ENCODE measurements at places on chromosomes 7 and 10.

- DNase-seq, result no peak
Measured at GRCh38 chr10:3807928-3808496, 23.0 kb upstream of the KLF6 start.

DNA sequence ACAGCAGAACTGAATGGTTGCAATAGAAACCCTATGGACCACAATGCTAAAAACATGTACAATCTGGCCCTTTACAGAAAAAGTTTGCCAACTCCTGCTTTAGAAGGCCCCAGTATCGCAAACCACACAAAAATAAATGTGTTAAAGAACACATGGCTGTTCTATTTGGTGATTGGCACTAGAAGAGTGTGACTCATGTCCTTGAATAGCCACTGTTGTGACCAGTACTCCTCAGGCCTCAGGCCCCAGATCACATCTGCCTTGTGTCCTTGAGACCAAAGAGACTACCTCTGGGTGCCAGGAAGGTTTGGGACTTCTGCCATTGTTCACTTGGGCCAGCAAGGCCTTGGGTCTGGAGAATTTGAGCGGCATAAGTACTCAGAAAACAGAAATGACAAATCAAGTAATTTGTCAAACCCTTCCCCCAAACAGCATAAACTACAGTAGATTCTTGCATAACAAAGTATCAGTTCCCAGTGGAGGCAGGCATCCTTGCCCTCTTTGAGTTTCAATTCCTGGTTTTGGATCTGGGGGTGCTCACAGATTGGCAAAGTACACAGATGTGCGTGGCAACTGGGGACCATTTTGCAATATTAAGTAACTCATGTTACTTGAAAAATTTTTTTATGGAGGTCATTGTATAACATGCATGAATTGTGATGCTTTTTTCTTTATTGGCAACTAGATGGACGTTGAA, 50.2 kb downstream of the MTURN start:
- DNase-seq, result no peak

GRCh38 chr7:100887516-100888290, 1.8 kb downstream of the UFSP1 start:
- DNase-seq, result no peak

DNA sequence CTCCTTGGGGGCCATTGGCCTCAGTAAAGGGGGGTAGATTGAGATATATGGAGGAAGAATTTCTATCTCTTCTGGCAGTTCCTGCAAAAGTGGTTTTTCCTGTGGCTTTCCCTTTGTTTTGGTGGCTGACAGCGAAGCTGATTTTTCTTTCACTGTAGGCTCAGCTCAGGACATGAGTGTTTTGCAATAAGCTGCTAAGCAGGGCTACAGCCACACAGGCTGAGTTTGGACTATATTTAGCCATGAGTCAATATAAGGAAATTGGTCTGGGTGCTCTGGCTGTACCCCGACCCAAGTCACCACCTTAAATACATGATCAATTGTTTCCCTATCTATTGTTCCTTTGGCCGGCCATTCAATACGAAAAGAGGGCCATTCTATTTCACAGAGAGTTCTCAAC, 212.7 kb upstream of the KCND2 start:
- no peak for DNase-seq

DNA sequence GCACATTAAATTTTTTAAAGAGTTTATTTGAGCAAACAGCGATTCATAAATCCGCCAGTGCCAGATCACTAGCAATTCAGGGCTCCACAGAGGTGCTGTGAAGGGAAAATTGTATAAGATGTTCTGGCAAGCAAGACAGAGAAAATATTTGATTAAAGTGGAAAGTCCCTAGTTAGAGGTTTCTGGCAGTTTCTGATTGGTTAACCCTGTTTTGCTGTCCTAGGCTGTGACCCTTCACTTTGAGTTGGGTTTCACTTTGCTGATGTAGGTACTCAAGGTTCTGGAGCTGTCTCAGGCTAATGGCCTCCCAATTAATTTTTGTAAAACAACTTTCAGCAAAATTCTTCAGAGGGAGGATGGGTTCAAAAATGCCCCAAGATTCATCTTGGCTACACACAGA, 79.4 kb upstream of the NXPH1 start:
- DNase-seq, result no peak

DNA sequence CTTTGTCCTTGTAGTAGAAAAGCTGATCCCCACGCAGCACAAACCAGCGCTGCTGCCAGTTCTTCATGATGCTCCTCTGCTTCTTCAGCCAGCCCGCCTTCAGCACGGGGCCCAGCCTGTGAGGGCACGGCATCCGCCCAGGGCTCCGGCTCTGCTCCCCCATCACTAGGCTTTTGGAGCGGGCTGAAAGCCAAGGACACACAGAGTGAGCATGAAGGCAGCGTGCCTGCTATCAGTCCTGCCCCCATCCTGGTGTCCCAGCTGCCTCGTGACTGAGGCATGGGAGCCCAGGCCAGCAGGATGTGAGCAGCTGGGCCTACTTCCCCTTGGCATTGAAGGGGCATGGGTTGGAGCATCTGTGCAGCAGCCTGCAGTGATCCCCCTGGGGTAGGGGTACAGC, 21.9 kb downstream of the ARHGAP22 start:
- DNase-seq, result no peak

- DNase-seq, result no peak
Measured at GRCh38 chr7:5543361-5543760, 119.7 kb upstream of the TNRC18 start.

DNA sequence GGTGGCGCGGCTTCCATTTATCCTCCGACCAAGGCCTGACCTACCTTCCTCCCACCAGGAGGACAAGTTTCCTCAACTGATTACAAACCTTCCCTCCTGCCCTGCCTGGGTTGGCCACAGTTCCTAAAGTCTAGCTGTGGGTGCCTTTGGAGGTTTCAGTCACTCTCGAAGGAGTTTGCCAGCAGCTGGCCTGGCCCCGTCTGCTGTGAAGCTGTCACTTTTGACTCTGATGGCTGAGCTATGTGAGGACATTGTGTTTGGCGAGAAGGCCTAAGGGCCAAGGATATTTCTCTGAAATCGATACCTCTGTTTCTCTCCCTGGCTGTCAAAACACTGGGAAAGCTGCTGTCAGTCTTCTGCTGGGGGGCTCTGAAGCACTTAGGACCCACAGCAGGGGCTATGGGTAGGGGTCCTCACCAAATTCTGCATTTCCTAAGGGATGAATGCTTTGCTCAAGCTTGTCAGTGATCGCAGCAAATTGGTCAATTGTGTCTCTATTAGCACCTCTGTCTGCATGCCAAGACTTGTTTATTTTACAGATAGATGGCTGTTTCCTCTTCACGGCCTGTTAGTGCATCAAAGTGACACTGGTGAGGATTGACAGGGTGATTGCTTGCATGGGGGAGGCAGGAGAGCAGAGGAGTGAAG, 31.9 kb upstream of the SAMD8 start:
- no peak for DNase-seq

GRCh38 chr10:60572511-60573194, 183.0 kb upstream of the ANK3 start:
- DNase-seq, result peak; percentile 77

GRCh38 chr10:124604214-124605000, 139.8 kb downstream of the FAM53B start:
- no peak for DNase-seq

DNA sequence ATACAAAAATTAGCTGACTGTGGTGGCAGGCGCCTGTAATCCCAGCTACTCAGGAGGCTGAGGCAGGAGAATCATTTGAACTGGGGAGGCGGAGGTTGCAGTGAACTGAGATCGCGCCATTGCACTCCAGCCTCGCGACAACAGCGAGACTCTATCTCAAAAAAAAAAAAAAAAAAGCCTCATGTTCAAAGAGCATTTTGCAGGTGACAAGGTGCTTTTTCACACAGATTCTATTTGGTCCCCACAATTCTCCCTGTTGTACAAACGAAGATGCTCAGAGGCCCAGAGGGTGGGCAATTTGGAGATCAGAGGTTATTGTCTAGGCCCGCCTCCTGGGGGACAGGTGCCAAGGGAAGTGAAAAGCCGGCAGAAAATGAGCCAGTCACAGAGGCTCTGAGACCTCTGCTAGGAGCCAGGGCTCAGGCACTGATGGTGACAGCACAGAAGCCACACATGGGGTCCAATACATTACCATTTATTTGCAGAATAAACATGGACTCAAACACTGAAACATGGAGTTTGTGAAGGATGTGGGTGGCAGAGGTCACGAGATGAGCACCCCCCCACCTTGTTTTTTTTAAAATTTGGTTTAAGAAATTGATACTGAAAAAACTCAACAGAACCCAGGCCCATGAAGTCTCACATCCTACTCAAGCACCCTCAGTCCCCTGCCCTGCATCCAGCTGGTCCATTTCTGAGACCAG, 882 bp upstream of the GAL3ST4 start:
- no peak for DNase-seq

DNA sequence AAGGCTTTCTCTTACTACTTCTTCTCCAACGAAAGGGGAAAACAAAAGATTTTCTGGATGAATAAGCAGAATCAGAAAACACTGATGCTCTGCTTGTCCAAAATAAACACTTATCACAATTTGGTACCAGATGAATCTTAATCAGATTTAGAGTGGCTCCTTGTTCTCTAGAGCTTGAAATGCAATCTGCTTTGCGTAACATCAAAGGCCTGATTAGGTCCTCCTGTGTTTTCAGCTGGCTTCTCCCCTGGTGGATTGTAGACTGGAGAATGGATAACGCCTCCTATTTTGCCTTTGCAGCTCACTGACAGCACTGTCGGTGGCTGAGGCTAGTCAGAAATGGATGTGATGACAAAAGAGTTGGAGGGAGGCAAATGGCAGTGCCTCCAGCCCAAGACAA, 91.2 kb downstream of the FAM13C start:
- no peak for DNase-seq

DNA sequence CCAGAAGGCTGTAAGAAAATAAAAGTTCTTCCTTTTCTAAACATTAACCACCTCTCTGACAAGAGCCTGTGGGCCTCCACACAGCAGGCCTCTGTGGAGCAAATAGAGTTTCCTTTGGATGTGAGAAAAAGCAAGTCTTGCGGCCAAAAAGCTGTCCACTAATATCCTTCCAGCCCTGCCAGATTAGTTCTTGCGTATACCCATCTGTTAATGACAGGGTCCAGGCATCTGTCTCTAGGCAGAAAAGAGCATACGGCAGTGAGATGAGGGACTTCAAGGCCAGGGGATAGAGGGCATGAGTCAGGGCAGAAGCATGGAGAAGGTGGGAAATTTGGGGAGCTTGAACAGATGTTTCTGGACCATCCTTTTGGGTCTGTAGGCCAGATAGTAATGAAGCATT, 164.9 kb downstream of the NSUN6 start:
- no peak for DNase-seq

DNA sequence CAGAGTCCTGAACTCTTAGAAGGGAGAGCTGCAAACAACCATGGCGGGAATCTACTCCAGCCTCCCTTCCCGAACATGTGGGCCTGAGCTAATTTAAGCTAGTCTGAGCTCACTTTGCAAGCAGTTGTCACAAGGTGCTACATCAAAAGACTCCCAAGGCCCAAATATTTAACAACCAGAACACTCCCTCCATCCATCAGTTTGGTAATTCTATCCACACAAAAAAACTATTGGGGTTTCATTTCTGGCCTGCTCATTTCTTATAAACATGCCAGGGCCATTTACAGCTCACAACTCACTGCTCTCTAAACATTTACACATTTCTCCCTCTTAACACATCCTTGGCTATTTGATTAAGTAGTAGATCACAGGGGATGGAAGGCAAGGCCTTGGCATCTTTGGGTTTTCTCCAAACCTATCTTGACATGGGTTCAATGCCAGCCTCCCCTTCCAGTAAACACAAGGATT, 263.4 kb downstream of the KCNMA1 start:
- no peak for DNase-seq

- no peak for DNase-seq
Measured at GRCh38 chr7:41568135-41568534, 134.8 kb downstream of the INHBA start.

DNA sequence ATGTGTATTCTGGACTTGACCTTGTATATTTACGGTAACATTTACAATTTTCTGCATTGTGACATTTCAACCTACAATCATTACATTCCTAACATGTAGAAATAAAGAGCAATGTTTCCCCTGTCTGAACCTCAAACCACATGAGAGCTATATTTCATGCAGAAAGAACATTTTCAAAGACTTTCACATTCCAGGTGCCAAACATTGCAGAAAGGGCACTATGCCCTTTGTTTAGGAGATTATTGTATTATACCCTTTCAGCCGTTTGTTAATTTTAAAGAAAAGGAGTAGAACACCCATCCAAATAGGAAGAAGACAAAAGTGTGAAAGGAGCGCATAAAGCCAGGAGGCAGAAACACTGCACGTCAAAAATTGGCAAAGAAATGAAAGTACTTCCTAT, 260.4 kb downstream of the RELN start:
- DNase-seq, result no peak

GRCh38 chr7:80637454-80637853, 988 bp upstream of the CD36 start:
- DNase-seq, result no peak

DNA sequence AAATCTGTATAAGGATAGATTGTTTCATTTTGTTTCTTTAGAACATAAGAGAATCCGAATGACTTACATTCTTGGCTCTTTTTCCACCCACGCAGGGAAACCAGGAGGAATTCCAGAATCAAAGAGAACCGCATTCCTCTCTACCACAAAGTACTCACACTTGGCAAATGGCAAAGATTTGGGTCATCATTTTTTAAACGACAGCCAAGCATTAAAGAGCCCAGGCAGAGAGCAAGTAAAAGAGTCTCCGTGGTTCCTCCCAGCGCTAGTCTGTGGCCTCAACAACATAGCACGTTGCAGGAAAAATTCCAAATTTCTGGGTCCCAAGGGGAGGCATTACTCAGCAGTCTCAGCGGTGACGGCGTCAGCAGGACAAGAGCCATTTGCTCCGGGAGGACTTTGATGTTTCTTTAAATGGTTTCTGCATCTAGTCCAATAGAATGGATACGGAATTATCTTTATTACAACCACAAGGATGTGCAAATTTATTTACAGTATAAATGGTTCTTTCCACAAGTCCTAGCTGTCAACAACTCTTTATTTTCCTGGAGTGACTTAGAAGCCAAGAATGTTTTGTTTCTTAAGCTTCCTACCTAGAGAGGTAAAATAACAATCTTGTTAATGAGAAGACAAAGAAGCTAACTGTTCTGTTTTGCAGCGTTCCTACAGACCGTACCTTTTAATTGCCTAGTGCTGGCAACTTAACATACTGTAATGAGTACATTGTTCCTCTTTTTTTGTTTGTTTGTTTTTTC, 232.5 kb downstream of the SKIDA1 start:
- peak; percentile 90 for DNase-seq

GRCh38 chr7:99617192-99617781, 541 bp downstream of the ZSCAN25 start:
- DNase-seq, result no peak

DNA sequence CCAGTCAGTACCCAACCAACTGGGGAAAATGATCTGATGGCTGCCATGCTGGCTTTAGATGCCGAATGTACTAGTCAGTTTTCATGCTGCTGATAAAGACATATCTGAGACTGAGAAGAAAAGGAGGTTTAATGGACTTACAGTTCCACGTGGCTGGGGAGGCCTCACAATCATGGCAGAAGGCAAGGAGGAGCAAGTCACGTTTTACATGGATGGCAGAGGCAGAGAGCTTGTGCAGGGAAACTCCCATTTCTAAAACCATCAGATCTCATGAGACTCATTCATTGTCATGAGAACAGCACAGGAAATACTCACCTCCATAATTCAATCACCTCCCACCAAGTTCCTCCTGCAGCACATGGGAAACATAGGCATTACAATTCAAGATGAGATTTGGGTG, 508.9 kb upstream of the NRP1 start:
- no peak for DNase-seq

Data from right hindlimb (tissue), 1 donor.